ENCODE measurements at places on chromosomes 3 and 15. TPM values are rescaled to one million over a fixed set of nuclear protein-coding genes. Genes with fewer than 3 reads are reported as not detected.

Gene GLT8D1
- total RNA-seq, result 60.3 TPM

Gene MINAR1
- 0.56 TPM for total RNA-seq

Gene PLXNB1
- total RNA-seq, result 22.6 TPM

Gene TERC
- 46.9 TPM for total RNA-seq

Gene FXR1
- 287 TPM for total RNA-seq

Gene SEMA6D
- total RNA-seq, result 2.2 TPM

Gene CD80
- total RNA-seq, result not detected

Gene THPO
- total RNA-seq, result not detected

Gene TP63
- total RNA-seq, result not detected
